Erythroblast (primary cell): ENCODE measurements at places on chromosomes 2 and 18.

DNA sequence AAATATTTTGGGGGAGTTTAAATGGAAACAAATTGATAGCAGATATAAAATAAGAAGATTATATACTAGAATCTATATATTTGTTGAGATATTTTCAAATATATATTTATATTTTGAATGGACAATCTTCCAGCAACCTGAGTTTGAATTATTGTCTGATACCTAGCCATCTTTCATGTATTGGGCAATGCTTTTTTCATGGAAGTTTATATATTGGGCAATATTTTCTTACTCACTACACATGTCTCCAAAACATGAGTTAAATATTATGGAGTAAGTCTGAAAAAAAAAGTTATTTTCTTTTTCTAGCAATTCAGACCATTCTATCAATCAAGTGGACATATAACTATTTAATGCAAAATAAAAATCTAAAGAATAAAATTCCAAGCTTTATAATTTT is 295.2 kb downstream of the NYAP2 start:
- no peak for DNase-seq

DNA sequence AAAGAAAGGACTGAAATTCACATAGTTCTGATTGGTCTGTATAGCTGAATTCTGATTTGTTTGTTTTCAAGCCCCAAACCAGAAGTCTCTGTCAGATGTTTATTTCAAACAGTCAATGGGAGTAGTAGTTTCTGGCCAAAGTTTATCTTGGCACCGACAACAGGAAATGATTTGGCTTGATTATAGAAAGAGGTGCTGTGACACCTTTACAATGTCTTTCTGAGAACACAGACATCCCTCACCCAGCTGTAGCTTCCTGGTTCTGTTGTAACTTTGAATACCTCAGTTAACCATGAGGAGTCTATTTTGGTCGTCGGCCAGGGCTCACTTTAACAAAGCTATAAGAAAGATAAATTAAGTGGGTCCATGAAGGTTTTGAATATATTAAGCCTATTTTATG is 545.0 kb upstream of the ZNF804A start:
- no peak for DNase-seq

DNA sequence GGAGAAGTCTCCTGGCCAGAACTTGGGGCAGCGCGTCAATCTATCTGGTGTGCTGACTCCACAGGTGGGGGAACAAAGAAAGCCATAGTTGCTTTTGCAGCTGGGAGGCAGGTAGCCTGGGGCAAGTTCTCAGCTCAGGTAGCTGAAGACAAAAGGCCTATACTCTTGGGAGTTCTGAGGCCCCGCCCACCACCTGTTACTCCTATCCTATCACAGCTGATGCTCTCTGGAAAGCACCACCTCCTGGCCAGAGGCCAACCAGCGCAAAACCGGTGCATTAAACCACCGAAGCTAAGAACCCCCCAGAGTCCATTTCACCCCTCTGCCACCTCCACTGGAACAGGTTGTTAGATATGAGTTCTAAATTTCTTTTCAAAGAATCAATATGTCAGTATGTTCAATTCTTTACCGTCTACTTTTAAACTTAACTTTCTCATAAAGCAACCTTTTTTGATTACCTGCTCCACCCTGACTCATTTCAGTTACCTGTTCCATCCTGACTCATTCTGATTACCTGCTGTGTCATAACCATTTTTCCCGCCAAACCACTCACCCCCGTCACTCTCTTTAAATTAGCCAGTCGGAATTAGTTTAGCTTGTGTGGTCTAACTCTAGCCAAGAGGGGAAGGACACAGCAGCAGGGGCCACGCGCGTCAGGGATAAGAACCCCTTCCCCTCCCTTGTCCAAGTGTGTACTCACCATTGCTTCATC is 43.4 kb downstream of the UPP2 start:
- no peak for DNase-seq

GRCh38 chr18:63970809-63971205 is 926 bp downstream of the SERPINB8 start:
- no peak for DNase-seq

GRCh38 chr2:16359961-16360360 is 305.7 kb downstream of the CYRIA start:
- DNase-seq: no peak

DNA sequence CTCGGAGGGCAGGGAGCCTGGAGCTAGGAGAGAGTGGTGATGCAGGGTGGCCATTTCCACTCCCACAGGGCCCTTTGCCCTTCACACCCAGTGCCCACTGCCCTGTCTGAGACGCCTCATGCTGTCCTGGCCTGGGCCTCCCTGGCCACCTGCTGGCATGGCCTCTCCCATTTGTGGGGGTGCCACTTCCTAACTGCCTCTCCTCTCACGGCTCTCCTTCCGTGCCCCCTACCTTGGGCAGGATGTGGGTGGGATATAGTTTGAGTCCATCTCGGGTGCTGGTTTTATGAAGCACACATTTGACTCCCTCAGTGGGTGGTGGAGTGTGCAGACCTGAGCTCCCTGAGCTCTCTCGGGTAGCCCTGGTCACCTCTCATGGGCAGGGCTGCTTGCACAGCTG is 46.0 kb downstream of the DGKD start:
- DNase-seq: no peak

- no peak for DNase-seq
Observed at GRCh38 chr18:63422864-63423304, 608 bp upstream of the VPS4B start.
